ENCODE measurements at places on chromosomes 7 and 10.

DNA sequence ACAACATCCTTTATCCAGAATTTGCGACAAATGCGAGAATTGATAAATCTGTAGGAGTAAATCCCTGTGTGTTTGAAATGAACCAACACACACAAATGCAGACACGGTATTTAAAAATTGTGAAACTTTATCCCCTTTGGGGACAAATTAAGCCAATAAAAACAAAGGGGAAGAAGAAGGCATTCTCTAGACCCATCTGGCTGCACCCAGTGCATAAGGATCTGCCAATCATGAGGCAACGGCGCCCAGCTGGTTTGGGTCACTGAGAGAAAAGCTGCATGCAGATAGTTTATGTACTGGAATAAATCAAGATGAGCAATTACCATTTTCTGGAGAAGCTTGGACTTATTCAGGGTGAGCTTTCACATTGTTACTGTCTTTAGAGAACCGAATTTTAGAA lies 45.7 kb downstream of the VAX1 start:
- no peak for DNase-seq

DNA sequence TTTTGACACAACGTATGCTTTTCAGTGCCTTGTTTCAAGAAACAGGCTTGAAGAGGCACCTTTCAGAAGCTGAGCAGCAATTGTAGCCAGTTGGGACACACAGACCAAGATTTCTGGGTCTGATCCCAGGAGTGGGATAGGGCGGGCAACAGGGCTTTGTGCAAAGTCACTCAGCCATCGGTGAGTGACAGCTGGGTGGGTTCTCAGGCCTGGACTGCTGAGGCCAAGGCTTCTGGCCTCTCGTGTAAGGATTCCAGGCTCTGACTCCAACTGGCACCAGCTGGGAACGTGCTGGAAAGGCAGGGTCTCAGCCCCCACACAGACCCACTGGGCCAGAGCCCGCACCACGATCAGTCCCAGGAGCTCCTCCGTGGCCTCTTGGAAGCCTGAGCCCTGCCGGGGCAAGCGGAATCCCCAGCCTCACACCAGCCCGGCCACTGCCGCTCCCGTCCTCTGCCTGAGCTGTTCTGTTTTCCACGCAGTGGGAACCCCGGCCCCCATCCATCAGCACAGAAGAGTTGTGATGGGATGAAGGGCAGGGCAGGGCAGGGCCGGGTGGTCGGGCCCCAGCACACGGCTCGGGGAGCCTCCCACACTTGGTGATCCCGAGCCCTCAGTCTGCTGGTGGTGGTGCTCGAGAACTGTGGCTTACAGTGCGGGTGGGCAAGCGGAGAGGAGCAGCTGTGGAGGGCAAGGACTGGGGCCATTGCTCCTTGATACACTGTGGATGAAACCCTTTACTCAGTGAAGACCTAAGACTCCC lies 46.8 kb downstream of the VIPR2 start:
- DNase-seq, result no peak

GRCh38 chr7:84677117-84677732 lies 482.6 kb upstream of the SEMA3A start:
- no peak for DNase-seq

DNA sequence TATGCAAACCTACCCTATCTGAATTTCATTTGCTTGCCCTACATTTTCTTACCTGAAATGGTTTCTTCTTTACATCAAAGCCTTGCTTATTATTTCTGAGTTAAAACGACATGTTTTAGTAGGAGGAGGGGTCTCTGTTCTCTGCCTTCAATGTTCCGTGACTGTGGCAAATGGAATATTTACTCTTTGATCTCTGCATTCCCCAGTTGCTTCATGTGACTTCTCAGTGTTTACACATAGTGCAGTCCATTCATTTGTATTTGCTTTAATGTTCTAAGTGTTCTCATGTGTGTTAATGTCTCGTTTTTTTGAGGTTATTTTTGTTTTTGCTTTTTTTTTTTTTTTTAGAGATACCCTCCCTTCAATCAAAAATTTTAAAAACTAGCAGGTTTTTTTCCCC lies 75.8 kb downstream of the GNAI1 start:
- no peak for DNase-seq

DNA sequence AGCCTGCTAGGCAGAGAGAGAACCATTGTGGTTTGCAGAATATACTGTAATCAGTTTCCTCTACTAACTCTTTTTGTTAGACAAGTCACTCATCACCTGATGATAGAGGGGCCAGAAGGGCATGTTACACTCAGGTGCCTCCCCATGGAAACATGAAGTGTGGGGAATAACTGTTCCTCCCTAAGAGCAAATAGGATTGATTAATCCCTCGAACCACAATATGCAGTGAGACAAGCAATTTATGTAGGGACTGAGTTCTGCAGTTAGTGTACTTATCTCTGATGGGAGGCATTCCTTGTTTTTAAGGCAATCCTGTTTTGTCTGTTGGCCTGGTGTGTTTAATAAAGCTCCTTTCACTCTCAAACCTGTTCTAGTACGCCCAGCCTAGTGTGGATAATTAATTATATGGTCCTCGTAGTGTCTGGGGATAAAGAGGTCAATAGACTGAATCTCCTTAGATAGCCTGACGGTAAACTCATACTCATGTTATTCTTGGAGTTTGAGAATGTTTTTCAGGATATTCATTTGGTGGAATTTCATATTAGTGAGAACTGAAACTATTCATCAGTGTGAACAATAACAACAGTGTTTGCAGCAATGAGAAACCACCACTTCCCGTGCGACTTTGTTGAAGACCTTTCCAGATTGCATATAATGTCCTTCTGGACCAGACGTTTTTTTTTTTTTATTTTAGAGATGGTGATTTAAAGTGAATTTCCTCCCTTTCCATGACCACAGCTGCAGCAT lies 344.8 kb upstream of the FZD8 start:
- DNase-seq, result no peak

DNA sequence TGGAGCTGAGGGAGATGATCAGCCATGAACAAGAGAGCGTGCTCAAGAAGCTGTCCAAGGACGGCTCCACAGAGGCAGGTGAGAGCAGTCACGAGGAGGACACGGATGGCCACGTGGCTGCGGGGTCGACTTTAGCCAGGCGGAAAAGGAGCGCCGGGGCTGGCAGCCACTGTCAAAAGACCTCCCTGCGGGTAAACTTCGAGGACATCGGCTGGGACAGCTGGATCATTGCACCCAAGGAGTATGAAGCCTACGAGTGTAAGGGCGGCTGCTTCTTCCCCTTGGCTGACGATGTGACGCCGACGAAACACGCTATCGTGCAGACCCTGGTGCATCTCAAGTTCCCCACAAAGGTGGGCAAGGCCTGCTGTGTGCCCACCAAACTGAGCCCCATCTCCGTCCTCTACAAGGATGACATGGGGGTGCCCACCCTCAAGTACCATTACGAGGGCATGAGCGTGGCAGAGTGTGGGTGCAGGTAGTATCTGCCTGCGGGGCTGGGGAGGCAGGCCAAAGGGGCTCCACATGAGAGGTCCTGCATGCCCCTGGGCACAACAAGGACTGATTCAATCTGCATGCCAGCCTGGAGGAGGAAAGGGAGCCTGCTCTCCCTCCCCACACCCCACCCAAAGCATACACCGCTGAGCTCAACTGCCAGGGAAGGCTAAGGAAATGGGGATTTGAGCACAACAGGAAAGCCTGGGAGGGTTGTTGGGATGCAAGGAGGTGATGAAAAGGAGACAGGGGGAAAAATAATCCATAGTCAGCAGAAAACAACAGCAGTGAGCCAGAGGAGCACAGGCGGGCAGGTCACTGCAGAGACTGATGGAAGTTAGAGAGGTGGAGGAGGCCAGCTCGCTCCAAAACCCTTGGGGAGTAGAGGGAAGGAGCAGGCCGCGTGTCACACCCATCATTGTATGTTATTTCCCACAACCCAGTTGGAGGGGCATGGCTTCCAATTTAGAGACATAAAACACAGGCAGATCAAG lies 3.3 kb downstream of the GDF2 start:
- no peak for DNase-seq

- no peak for DNase-seq
Observed at GRCh38 chr10:28278842-28279241, 24.0 kb downstream of the MPP7 start.

DNA sequence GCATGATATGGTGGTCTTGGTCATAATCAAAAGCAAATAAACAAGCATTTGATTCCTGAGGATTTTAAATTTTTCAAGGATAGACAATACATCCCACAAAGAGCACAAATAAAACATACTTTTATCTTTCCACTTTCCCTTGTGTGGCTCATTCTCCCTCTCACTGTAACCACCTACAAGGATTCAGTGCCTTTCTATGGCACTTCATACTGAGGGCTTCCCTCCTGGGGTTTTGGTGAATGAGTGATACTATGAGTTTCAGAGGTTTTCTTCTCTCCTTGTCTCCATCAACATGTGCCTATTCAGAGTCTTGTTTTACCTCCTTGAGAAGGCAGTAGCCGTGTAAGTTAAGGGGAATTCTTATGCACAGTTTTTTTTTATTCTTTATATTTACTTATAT lies 296.0 kb upstream of the TEX47 start:
- DNase-seq, result no peak

- DNase-seq, result peak; percentile 24
Observed at GRCh38 chr10:86261941-86262687, 104.5 kb downstream of the GRID1 start.

- no peak for DNase-seq
Observed at GRCh38 chr7:157570531-157571200, 233.9 kb downstream of the DNAJB6 start.

- no peak for DNase-seq
Observed at GRCh38 chr10:73873142-73873837, 1.1 kb downstream of the CAMK2G start.

DNA sequence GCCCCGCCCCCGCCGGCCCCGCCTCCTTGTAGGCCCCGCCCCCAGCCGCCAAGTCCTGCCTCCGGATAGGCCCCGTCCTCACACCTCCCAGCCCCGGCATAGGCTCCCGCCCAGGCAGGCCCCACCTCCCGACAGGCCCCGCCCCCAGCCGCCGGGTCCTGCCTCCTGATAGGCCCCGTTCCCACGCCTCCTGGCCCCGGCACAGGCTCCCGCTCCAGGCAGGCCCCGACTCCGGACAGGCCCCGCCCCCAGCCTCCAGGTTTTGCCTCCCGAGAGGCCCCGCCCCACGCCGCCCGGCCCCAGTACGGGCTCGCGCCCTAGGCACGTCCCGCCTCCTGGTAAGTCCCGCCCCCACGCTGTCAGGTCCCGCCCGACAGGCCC lies 232 bp upstream of the MICALL2 start:
- DNase-seq, result peak; percentile 82

DNA sequence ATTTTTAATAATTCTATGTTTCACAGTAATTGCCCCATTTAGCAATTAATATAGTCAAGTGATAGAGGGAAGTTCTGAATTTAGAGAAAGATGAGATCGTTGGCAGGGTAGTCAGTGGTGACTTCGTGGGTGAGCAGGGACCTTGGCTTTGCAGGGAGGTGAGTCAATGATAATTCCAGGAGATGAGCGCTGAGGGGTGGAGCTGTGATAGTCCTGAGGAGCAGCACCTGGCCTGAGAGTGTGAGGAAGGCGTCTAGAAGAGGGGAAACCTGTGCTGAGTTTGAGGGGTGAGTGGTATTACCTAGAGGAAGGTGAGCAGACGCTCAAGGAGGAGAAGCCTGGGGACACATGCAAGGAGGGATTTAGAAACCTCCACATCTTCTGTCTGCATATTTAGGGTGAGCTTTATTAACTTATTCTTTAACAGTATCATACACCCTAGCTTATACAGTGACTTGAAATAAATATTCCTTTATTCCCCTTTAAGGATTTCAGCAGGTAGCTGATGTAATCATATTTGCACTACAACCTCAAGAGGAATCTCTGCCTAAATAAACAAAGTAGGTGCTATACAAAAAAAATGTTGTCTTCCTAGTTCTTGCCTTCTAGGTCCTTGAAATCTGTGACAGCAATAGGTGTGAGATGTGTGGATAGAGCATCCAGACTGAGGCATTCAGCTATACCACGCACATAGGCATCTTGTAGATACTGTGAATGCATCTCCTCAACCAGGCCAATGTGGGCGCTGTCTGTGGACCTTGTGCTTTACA lies 2.1 kb upstream of the TRIL start:
- DNase-seq, result no peak

- no peak for DNase-seq
Observed at GRCh38 chr10:65234261-65234660, 1691.6 kb upstream of the LRRTM3 start.

DNA sequence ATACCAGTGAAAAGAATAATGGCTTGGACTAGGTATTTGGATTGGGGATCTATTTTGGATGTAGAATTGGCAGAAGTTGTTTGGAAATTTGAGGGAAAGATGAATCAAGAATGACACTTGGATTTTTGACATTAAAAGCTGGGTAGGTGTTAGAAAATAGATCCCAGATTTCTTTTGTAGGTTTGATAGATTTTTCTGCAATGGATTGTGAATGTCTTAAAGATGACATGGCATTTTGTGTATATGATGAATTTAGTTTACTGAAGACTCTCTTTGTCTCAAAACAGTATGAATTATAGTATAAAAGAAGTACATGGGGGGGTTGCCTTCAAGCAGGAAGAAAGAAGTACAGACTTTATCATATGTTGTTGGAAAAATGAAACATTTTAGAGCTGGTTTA lies 75.8 kb downstream of the MPLKIP start:
- no peak for DNase-seq

DNA sequence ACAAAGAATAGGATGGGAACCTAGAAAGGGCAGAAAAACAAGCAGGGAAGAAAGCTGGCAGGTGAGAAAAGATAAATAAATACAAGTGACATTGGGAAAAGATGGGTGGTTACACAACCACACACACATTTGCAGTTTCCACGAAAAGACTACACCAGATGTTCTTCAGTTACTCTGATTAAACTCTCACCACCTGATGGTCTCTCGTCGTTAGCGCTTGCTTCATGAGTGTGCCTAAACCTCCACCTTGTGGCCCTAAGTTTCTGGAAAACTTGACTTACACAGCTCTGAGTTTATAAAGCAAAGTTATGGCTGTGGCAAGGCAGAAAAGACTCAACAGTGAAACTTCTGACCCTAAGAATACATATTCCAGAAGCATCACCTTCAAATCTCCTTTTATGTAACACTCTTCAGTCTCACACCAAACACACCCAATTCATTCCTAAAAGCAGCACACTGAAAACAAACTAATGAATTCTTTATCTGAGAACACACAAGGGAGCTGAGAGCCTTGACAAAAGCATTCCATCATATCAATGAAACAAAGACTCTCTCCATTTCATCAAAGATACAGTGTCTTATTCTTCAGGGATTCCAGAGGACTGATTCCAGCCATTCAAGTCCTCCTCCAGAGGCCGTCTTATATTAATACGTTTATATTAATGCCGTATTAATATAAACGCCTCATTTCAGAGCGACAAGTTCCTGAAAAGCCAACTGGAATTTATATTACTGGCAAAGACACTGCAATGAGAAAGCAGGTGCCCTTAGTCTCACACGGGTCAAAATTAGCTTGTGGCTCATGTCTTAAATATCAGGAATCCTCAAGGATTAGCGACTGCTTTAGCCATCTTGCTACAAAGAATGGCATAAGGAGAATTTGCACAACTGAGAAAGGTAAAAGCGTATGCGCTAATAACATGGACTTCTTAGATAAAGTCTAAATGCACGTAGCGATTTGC lies 77.6 kb downstream of the RNF216 start:
- no peak for DNase-seq

- no peak for DNase-seq
Observed at GRCh38 chr10:72375173-72375572, 20.5 kb upstream of the DNAJB12 start.
